ENCODE measurements at places on chromosomes 13 and 19.

DNA sequence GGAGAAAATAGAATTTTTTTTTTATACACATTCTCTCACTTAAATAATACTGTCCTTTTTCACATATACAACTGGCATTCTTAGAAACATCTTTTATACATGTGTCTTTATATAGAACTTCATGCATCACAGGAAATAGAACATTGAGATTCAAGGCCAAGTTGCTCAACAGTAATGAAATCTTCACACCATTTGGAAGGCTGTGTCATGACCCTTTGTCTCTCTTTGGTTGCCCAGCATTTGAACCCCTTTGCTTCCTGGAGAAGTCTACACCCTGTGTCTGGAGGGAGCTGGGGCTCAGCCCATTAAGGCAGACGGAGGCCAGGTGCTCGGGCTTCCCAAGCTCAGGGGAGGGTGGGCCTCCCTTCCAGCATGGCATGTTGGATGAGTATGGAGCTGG, 41.1 kb downstream of the B3GLCT start:
- no peak for DNase-seq

GRCh38 chr19:21468791-21469190, 36.6 kb upstream of the ZNF429 start:
- no peak for DNase-seq

DNA sequence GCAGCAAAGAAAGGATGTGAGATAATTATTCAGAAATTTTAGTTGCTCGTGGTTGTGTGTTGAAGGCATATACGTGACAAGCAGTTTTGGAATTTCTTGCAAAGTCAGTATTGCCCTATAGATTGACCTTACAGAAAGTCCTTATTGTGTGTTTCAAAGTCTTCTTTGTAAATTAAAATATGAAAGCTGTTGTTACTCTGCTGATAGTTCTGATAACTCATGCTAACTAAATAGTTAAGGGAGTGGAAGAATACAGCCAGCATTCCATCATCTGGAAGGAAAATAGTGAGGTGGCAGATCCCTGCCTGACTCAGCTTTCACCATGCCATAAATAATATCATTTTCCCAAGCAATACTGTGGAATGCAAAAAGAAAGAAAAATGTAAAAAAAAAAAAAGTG, 27.2 kb downstream of the WASF3 start:
- DNase-seq: no peak

GRCh38 chr13:35947315-35947714, 183.9 kb downstream of the DCLK1 start:
- DNase-seq: no peak

DNA sequence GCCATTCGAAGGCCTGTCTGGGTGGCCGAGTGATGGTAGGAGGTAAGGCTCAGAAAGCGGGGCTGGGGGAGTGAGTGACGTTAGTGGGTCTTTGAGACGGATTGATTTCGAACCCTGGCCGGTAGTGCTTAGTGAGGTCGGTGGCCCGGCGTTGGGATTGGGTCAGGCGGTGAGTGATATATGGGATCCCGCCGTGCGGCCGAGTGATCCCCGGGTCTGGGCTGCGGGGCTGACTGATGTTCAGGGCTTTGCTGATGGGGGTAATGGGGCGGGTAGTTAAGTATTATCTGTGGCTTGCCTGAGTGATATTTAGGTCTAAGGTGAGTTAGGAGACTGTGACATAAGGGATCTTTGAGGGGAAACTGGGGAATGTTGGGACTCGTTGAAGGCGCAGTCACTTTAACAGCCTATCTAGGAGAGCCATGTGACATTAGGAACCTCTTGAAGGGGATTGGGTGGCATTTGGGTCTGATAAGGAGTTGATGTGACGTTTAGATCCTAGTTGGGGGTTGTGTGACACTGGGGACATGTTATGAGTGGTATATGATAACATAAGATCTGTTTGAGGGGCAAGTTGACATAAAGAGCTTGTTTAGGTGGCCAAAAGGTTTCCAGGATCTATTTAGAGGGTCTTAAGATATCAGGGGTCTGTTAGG, 543 bp downstream of the PSMC4 start:
- DNase-seq: no peak

DNA sequence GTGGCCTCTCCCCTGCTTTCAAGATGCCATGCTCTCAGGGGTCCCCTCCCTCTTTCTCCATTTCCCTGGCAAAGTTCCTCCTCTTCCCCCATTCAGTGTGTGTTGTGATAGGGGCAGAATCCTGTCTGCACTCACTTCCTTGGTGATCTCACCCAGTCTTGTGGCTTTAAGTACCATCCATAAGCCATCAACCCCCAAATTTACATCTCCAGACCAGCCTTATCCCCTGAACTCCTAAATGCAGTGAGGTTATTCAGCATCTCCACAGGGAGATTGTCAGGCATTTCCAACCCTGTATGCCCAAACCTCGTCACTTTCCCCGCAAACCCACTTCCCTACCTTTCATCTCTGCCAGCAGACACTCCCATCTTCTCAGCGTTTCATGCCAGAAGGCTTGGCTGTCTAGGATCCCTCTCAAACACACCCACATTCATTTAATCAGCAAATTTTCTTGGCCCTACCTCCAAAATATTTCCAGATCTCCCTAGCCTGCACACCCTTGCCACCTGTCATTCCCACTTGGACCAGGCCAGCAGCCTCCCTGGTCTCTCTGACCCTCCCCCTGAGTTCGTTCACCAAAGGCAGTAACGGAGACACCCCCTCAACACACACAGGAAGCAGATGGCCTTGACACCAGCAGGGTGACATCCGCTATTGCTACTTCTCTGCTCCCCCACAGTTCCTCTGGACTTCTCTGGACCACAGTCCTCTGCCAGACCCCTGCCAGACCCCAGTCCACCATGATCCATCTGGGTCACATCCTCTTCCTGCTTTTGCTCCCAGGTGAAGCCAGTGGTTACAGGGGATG, at the start of gene HCST:
Gene HCST (plus strand): TSS at position 676 of the 808 bp plus-strand sequence. CDS start 65 bp downstream, at position 741.
- no peak for DNase-seq

- no peak for DNase-seq
Measured at GRCh38 chr13:52103386-52103785, 25.5 kb downstream of the NEK5 start.

- no peak for DNase-seq
Measured at GRCh38 chr19:47686679-47687450, 26.4 kb upstream of the EHD2 start.

GRCh38 chr19:38070573-38070972, 153.4 kb downstream of the DPF1 start:
- DNase-seq: peak; percentile 70

DNA sequence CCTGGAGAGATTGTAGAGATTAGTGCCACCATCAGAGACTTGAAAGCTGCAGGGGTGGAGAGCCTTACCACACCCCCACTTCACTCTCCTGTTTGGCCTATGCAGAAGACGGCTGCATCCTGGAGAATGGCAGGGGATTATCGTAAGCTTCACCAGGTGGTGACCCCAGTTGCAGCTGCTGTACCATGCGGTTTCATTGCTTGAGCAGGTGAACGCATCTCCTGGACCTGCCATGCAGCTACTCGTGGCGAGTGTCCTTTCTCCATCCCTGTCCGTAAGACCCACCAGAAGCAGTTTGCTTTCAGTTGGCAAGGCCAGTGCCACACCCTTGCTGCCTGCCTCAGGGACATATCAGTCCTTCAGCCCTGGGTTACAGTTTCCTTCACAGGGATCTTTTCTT, 21.2 kb downstream of the PPP5C start:
- DNase-seq: no peak

GRCh38 chr13:25067064-25067463, 28.9 kb upstream of the PABPC3 start:
- DNase-seq: no peak

- no peak for DNase-seq
Measured at GRCh38 chr19:46488551-46488950, 7.1 kb downstream of the PNMA8B start.

GRCh38 chr19:17088552-17088951, 13.0 kb downstream of the MYO9B start:
- no peak for DNase-seq

DNA sequence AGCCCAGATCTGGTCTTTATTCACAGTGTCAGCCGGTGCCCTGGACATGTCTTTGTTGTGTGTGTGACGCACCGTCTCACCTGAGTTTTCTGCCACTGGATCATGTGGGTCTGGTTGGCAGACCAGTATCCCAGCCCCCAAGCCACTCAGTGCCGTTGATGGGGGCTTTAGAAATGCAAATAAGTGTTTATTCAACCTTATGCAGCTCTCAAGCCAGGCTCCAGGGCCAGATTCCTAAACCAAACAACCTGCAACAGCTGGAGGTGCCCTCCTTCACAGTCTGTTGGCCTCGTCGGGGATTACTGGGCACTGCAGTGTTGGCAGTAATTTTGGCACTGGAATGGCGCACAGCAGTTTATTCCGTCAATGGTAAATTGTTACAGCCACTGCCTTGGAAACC, 21.6 kb downstream of the FAM124A start:
- no peak for DNase-seq

GRCh38 chr19:5356918-5357317, 16.3 kb upstream of the PTPRS start:
- DNase-seq: no peak

- DNase-seq: no peak
Measured at GRCh38 chr19:19502808-19503602, 12.3 kb downstream of the TSSK6 start.

DNA sequence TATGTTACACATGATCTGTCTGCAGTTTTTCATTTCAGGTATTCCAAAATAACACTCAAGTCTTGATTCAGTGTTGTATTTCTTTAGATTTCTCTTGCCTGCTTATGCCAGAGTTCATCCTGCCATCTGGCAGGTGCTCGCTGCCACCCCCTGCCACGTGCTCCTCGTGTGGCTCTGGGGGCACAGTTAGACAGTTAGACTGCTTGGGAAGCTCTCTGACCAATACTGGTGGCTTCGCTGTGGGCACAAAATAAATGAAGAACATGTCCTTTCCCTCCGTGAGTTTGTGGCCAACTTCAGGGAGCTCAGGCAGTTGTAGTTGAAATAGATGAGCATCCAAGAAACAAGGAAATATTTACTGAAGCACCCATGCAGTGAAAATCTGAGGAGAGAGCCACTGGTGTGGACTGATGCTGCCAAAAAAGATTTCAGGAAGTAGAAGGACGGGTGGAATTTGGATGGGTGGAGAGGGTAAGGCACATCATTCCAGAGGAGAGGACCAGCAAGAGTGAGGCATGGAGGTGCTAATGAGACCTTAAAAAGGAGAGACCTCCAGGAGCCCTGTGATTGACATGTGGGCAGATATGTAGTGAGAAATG, 37.5 kb upstream of the GPR183 start:
- no peak for DNase-seq

DNA sequence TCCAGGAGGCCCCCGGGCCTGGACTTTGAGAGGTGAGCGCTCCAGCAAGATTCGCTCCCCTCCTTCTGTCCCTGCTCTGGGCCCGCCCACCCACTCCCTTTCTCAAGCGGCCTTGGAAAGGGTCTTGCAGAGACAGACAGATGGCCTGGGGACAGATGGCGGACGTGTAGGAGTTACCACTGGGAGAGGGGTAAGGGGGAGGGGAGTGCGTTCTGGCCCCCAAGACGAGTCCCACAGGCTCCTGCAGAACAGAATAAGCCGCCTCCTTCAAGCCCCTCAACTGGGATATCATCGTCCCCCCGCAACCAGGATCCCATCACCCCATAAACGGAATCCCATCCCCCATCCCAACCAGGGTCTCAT, 3.6 kb upstream of the TNFAIP8L1 start:
- DNase-seq: no peak

GRCh38 chr13:107803822-107804495, 411.4 kb downstream of the LIG4 start:
- DNase-seq: no peak

- DNase-seq: no peak
Measured at GRCh38 chr19:14119146-14119545, 1.6 kb upstream of the PRKACA start.

GRCh38 chr13:79796136-79796535, 315.2 kb downstream of the NDFIP2 start:
- no peak for DNase-seq

DNA sequence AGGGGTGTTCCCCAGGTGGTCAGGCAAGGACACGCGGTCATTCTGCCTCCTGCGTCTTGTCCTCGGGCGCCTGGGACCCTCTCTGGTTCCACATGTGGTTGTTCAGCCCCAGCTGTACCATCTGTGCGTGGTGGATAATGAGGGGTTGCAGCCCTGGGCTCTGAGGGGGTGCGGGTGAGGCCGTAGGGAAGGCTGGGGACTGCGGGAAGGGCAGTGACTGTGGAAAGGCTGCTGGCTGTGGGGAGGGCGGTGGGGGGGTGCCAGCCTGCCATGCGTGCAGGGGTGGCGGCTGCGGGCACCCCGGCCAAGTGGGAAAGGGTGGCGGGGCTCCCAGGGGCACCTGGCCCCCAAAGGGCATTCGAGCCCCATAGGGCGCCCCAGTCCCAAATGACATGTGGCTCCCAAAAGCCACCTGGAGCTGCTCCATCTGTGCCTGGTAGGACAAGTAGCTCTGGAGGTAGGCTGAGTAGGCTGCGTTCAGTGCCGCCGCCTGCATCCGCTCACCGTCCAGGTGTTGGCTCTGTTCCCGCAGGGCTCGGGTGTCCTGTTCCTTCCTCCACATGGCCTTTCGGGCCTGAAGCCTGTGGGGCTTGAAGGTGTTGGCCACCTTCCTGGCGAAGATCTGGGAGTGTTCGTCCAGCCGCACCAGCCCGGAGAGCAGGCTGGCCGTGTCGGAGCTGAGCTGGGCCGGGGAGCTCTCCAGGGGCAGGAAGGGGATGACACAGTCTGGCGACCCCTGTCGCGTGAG, 15.1 kb downstream of the TICAM1 start:
- DNase-seq: no peak

DNA sequence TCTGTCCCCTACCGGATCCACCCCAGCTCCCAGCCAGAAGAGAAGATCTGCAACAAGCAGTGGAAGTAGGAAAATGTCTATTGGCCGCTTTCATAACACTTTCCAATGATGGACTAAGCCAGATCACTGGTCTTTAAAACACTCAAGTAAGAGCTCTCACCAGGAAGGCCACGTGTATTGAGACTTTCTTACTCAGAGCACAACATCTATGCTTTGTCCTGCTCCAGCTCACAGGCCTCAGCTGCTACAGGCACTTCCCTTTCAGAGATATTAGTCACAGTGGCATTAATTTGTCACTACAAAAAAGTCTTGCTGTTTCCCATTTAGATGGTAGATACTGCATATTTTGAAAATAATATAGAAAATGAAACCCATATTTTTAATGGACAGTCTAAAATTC, 164.2 kb downstream of the ABCC4 start:
- no peak for DNase-seq

DNA sequence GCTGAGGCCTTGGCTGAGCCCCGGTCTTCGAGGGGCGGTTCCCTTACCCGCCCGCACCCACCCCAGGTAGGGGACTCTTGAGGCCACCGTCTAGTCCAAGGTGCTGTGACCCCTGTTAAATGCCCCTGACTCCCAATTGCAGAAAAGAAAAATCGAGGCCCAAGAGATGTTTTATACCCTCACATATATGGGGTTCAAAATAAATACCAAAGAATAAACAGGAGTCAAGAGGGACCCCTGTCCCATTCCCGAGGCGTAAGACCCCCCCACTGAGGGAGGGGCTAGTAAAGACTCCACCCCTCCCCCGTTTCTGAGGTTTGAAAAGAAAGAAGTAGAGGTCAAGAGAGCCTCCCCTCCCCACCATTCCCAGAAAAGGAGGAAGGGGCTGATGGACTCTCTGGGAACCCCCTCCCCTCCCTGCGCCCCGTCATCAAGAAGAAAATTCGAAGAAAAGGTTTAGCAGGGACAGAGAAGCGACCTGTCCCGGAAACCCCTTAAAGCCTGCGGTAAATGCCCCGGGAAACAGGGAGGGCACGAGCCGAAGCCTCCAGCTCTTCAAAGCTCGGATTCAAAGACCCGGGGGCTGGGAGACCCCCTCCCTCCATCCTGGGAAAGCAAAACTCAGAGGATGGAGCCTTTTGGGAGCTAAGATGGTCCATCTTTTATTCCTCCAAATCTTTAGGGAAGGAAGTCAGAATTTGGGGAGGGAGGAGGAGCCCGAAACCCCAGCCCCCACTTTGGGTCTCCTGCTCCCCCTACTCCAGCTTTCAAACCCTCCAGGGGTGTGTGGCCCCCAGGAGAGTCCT, 755 bp upstream of the RAB3A start:
- no peak for DNase-seq

Data from prostate gland (tissue), 2 donors.